Right atrium auricular region (tissue), 2 donors: ENCODE measurements at places on chromosomes 3 and 15. TPM values are rescaled to one million over a fixed set of nuclear protein-coding genes. Genes with fewer than 3 reads are reported as not detected.

The DNASE1L3 gene
- 11.5 TPM for total RNA-seq

- H3K27ac ChIP-seq = no peak overlapping the region
- H3K4me1 ChIP-seq = no peaks in the 10 kb centered on the region
- H3K4me3 ChIP-seq = no peak overlapping the region
- no peak for DNase-seq
- peaks cover 46% of the 10 kb centered on the region for H3K36me3 ChIP-seq
Measured at GRCh38 chr15:83018436-83018835, 7.0 kb upstream of the C15orf40 start.

DNA sequence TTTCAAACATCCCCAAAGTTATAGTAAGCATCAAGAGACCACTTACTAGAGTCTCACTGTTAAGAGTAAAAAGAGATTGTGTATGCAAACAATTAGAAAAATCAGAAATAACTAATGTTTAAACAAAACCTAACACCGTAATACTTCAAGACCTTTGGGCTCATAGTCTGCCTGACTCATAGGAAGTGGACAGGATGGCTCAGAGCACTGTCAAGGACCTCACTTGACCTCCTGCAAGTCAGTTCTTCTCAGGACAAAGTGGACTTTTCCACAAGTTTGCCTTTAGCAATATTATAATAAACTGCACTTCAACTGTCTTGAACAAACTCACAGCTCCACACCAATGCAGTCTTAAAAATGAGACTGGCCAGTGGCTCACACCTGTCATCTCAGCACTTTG is 34.8 kb downstream of the IL12A start:
- no peaks in the 10 kb centered on the region for H3K27me3 ChIP-seq
- H3K27ac ChIP-seq = no peak overlapping the region
- no peaks in the 10 kb centered on the region for H3K36me3 ChIP-seq

The SCAMP5 gene
- total RNA-seq = 4.0 TPM

DNA sequence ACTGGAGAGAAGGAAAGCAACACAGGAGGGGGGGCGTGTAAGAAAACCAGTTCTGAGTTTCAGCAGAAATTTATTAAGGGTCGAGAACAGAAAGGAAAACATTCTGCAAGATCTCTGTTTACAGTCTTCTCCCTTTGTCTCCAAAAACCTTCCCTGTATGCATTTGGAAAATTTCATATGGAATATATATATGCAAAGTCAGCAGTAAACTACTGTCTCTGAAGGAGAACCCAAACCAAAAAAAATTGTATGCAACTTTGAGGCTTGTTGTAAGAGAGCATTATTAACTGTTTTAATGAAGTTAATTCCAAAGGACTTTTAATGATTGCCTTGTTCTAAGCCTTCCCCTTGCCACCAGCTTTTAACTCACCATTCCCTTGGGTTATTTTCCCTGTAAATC is 238.2 kb upstream of the GPR149 start:
- H3K27ac ChIP-seq = no peak overlapping the region
- H3K27me3 ChIP-seq = no peaks in the 10 kb centered on the region
- no peak for DNase-seq
- H3K4me1 ChIP-seq = no peaks in the 10 kb centered on the region

DNA sequence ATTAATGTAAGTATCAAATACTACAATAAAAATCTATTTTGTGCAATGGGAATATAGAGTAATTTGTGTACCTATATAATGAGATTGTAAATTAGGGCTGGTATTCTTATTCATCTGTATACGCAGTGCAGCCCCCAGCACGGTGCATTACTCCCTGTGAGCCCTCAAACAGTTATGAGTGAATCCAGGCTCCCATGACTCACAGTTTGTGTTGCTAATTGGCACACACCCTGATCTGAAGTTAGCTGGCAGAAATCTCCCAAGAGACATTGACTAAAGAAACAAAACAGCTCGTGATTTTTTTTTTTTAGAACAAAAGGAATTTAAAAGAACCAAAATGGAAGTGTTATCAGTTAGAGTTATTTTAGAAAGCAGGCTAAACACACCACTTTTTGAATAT is 15.7 kb downstream of the GK5 start:
- H3K27me3 ChIP-seq = no peaks in the 10 kb centered on the region
- H3K4me1 ChIP-seq = peaks cover 20% of the 10 kb centered on the region
- peaks cover 13% of the 10 kb centered on the region for H3K36me3 ChIP-seq
- no peak overlapping the region for H3K4me3 ChIP-seq

GRCh38 chr3:48423883-48424695 is 5.8 kb downstream of the PLXNB1 start:
- peak overlapping the region; percentile 94 for H3K27ac ChIP-seq
- H3K27me3 ChIP-seq = no peaks in the 10 kb centered on the region
- H3K4me1 ChIP-seq = no peaks in the 10 kb centered on the region
- H3K4me3 ChIP-seq = no peak overlapping the region

The TRAK1 gene
- 172 TPM for total RNA-seq

The ITIH3 gene
- total RNA-seq = 0.19 TPM

The RHOV gene
- total RNA-seq = not detected

DNA sequence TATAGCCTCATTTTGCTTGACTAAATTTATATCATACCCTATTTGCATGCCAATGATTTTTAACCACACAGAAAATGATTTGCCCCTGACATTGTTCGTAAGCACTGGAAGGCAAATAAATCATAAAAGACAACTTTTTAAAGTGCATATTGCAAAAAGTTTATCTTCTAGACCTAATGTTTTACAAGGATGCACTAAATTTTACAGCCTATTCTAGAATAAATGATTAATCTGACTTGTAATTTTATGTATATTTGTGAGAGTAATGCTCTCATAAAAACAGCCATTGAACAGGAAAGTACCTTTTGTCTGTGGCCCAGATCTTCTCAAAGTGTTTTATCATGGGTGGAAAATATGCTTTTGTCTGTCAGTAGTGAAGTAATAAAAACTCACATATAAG is 546.6 kb downstream of the EPHA3 start:
- no peak overlapping the region for H3K27ac ChIP-seq
- H3K4me1 ChIP-seq = no peaks in the 10 kb centered on the region
- no peaks in the 10 kb centered on the region for H3K36me3 ChIP-seq
- no peak for DNase-seq
- no peak overlapping the region for H3K4me3 ChIP-seq

The FAM174B gene
- 6.2 TPM for total RNA-seq

The CCDC54 gene
- not detected for total RNA-seq

DNA sequence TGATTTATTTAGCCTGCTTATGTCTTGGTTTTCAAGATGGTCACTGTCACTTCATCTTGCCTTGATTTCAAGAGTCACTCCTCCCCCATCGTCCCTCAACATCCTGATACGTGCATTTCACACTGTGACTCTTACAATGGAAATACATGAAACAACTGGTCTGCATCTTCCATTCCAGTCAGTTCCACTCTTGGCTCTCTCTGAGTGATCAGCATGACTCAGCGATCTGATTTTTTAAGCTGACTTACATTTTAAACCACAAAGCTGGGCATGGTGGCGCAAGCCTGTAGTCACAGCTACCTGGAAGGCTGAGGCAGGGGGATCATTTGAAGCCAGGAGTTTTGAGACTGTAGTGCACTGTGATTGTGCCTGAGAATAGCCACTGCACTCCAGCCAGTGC is 271.2 kb upstream of the ROPN1 start:
- no peaks in the 10 kb centered on the region for H3K36me3 ChIP-seq
- no peak for DNase-seq
- no peaks in the 10 kb centered on the region for H3K4me1 ChIP-seq
- H3K27ac ChIP-seq = no peak overlapping the region
- no peaks in the 10 kb centered on the region for H3K27me3 ChIP-seq

GRCh38 chr15:78672285-78673014 is 31.4 kb upstream of the CHRNB4 start:
- no peaks in the 10 kb centered on the region for H3K4me1 ChIP-seq
- H3K27ac ChIP-seq = no peak overlapping the region
- H3K27me3 ChIP-seq = no peaks in the 10 kb centered on the region
- DNase-seq = no peak

DNA sequence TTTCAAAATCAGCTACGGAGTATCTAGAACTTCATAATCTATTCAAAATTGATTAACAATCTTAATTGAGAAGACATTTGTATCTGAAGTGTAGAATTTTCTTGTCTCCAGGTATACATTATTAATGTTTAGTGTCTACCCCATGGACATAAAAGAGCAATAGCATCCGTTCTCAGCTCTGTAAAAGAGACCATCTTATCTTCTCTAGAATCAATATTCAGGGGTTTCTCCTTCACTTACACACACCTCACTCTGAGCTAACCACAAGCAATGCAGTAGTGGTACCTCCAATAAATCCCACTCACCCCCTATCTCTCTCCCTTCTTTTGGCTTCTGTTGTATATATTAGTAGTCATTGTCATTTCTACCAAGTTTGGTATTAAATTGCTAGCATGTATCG is 16.2 kb downstream of the MBNL1 start:
- H3K4me1 ChIP-seq = no peaks in the 10 kb centered on the region
- no peaks in the 10 kb centered on the region for H3K36me3 ChIP-seq
- H3K27me3 ChIP-seq = no peaks in the 10 kb centered on the region
- no peak overlapping the region for H3K4me3 ChIP-seq
- no peak overlapping the region for H3K27ac ChIP-seq
- DNase-seq = no peak

DNA sequence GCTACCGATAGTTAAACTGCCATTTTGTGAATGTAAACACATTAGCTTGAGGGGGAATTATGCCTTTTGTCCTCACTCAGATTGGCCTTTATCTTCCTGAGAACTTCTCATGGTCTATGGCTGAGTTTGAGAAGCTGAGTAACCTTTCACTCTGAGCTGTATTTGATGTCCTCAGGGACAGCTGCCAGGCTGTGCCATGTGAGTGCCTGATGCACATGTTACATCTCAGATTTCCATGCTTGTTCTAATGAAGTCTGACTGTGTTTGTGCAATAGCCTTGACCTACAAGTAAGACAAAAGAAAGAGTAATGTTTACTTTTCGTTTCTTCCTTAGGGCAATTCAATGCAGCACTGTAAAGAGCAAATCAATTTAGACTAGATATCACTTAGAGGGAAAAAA is 44.1 kb upstream of the ARL6 start:
- H3K4me3 ChIP-seq = no peak overlapping the region
- DNase-seq = no peak
- no peaks in the 10 kb centered on the region for H3K4me1 ChIP-seq
- no peak overlapping the region for H3K27ac ChIP-seq

The INKA1 gene
- 4.2 TPM for total RNA-seq

The KBTBD13 gene
- 4.4 TPM for total RNA-seq

- no peaks in the 10 kb centered on the region for H3K36me3 ChIP-seq
- H3K4me1 ChIP-seq = no peaks in the 10 kb centered on the region
- no peak for DNase-seq
Measured at GRCh38 chr3:176739159-176739558, 458.1 kb downstream of the TBL1XR1 start.

- no peaks in the 10 kb centered on the region for H3K27me3 ChIP-seq
- no peak for DNase-seq
- no peak overlapping the region for H3K4me3 ChIP-seq
- peaks cover 17% of the 10 kb centered on the region for H3K4me1 ChIP-seq
- peaks cover 8% of the 10 kb centered on the region for H3K36me3 ChIP-seq
Measured at GRCh38 chr3:52827441-52827840, 3.0 kb downstream of the ITIH4 start.

DNA sequence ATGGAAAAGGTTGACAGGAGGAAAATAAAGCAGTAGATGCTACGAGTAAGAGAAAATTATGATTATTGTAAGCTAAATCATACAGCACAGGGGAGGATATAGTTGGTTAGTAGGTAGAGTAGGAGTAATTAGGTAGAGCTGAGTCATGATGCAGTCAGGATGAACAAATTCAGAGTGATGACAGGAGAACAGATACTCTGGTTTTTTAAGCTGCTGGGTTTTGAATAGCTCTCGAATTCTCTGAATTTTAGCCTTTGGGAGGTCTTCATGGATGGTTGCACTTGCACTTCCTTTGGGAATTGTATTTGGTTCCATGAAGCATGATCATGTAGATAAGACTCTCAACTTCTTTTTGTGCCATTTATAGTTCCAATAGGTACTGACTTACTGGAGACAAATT is 96.2 kb downstream of the ECT2 start:
- no peak for DNase-seq
- no peaks in the 10 kb centered on the region for H3K27me3 ChIP-seq
- H3K36me3 ChIP-seq = no peaks in the 10 kb centered on the region

DNA sequence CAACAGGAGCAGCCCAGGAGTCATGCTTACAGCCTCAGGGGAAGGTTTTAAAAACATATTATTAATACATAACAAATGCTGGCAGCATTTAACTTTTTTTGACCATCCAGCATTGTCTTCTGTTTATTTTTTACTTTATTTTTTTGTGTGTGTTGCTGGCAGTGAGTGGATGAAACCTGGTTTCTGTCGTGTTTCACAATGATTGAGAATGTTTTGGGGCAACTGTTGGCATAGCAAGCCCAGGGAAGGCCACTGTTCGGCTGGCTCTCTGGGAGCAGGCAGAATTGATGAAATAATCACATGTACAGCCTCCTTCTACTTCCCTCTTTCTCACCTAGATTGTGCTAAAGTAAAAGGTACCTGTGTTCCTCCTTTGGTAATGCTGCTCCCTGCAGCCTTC is 190.2 kb downstream of the NR1D2 start:
- no peaks in the 10 kb centered on the region for H3K27me3 ChIP-seq
- peaks cover 8% of the 10 kb centered on the region for H3K4me1 ChIP-seq
- no peak overlapping the region for H3K27ac ChIP-seq
- H3K4me3 ChIP-seq = no peak overlapping the region
